Fibroblast of mammary gland (primary cell): ENCODE measurements at places on chromosomes 2 and 18.

GRCh38 chr2:239792405-239793084 lies 232.6 kb downstream of the NDUFA10 start:
- no peak for DNase-seq

DNA sequence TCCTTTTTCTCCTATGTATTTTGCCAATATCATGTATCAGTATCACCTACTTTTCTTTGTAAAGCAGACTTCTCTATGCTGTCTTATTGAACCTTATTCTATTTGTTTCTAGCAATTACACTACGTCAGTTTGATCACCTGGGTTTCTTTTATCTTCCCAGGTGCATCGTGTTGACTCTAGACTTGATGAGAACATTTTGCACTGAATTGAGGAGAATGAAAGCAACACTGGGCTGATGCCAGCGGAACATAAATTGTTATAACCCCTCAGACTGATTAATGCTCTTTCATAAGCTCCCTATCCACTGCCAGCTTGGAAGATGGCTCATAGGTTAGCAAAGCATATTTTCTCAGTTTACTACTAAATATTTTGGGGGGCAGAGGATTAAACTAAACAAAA lies 140.6 kb downstream of the EPHA4 start:
- DNase-seq = no peak

GRCh38 chr2:192190474-192190873 lies 4.3 kb downstream of the TMEFF2 start:
- peak; percentile 66 for DNase-seq

DNA sequence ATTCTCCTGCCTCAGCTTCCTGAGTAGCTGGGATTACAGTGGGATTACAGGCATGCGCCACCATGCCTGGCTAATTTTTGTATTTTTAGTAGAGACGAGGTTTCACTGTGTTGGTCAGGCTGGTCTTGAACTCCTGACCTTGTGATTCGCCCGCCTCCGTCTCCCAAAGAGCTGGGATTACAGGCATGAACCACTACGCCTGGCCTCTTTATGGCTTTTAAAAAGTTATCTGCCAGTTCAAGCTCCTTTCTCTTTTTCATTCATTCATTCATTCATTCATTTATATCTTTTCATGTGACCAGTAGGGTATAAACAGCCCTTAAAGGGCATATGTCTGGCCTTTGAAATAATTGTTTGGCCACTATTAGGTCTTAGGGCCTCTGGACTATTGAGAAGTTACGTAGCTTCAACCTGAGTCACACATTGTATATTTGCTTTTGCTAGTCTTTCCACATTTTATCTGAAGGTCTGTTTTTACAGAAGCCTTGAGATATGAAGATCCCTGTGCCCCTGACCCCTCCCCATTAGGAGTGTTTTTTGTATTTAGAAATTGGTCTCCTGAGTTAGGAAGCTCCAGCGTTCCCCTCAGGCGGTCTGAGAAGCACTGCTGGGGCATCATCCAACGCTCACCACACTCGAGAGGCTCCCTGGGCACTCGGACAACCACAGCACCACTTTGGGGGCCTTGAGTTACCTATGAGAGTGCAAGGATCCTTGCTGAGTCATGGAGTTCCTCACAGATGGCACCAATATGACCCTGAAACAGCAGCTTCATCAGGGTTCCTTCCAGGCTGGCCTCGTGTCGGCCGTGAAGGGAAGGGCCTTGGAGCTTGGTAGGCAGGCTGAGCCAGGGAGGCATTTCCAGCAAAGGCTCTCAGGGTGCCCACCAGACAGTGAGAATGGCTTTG lies 21.8 kb downstream of the FZD5 start:
- no peak for DNase-seq

DNA sequence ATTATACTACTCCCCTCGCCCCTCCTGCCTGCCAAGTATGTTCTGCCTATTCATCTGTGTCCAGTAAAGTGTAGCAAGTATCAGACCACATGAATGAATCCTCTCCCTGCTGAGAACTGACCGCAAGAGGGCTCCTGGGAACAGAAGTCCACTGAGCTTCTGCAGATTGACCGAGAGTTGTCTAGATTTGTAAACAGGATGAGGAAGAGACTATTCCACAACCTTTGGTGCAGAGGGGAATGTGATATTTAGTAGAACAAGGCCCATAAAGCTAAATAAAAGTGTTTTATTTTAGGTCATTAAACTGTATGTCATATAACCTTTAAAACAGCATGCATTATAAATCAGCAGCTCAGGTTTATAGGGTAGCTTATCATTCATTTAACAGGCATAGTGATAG lies 377.0 kb downstream of the DCC start:
- DNase-seq = peak; percentile 16

DNA sequence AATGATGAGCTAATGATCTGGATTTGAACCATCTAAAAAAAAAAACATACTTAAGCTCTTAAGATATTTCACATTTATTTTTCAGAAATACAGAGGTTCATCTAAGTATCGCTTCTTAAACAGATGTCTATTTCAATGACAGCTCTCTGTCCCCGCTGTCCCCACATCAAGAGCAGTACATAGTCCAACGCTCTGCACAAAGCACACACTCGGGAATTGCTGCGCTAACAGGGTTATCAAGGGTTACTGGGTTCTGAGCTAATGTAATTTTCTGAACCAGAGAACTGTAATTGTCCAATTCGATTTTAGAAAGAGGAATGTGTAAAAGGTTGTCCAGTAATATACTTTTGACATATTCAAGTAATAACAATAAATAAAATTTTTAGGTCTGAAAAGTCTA lies 58.8 kb upstream of the ST8SIA5 start:
- DNase-seq = no peak

DNA sequence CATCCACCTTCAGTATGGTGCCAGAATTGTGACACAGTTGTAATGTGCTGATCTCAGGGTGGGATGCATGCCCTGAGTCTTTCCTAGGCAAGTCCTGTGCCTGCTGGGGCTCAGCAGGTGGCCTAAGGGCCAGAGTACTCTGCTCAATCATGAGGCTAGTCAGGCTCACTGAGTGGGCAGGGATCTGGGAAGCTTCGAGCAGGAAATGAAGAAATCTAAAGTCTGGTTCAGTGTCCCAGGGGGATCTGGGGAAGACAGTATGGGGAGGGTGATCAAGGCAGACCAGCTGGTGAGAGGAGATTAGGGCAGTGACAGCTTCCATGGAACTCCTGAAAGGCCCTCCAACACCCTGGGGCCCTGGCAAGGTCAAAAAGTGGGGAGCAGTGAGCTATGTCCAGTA lies 8.9 kb upstream of the ANKRD29 start:
- DNase-seq = peak; percentile 69

DNA sequence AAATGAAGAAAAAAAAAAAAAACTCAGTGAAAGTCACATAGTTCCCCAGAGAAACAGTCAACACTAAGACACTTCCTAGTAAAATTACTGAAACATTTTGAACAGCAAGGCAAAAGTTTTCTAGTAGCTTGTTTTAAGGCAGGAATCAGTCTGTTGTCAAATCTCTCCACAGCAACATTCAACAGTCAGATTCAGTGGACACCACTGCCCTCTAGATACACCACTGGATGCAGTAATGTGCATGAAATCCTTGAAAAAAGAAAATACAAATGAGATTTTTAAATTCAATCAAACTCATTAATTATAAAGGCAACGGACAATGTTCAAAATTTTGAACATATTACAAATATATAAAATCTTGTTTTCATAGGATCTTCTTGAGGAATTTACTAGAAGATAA lies 46.4 kb downstream of the GRB14 start:
- no peak for DNase-seq

GRCh38 chr2:115412501-115412900 lies 970.1 kb downstream of the DPP10 start:
- no peak for DNase-seq

GRCh38 chr2:43131051-43131889 lies 95.1 kb downstream of the ZFP36L2 start:
- peak; percentile 88 for DNase-seq

- DNase-seq = no peak
Observed at GRCh38 chr2:70696142-70696541, 71.9 kb downstream of the ADD2 start.

DNA sequence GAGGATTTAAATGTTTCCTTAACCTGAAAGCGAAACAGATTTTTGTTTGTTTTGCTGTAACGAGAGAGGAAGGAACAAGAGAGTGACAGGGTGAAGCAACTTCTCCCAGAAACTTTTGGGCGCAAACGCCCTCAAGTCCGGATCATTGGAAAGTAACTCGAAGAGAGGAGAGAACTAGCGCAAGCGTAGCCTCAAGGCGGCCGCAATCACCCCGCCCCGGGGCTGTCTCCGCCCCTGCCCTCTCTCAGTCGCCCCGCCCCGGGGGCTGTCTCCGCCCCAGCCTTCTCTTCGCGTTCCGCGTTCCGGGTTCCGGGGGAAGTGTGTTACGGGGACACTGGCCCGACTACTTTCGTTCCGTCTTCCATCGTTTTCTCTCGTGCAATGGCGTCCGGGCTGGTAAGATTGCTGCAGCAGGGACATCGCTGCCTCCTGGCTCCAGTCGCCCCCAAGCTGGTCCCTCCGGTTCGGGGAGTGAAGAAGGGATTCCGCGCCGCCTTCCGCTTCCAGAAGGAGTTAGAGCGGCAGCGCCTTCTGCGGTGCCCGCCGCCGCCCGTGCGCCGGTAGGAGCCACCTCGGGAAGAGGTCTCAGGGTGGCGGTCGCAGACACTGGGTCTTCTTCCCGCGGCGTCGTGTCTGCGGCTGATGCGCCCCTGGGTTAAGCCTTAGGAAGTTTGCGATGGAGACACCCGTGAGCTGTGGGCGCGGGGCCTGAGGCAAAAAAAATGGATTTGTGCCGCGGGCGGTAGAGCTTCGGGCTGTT lies at the start of gene MRPL44:
Gene MRPL44 (plus strand): TSS at position 372 of the 760 bp plus-strand sequence. CDS start 10 bp downstream, at position 382.
- DNase-seq = peak; percentile 93

- DNase-seq = peak; percentile 90
Observed at GRCh38 chr2:226211439-226211838, 588.2 kb downstream of the IRS1 start.

- no peak for DNase-seq
Observed at GRCh38 chr18:76075777-76076176, 419.3 kb downstream of the ZNF516 start.

DNA sequence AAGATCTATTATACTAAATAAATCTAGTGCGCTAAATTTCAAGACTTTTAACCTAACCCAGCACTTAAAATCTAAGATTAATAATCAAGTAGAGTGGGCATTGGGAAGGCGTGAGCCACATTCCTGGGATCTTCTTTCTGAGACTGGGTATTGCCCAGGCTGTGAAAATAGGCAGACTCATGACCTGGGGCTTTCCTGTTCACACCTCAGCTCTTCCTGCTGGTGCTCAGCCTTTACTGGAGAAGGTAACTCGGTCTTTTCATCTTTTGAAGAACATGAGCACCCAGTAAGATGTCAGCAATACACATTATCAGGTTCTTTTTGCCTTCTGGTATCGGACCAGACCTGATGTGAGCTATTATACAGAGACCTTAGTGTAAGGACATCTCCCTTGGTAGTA lies 500.5 kb downstream of the PLCL1 start:
- DNase-seq = no peak

DNA sequence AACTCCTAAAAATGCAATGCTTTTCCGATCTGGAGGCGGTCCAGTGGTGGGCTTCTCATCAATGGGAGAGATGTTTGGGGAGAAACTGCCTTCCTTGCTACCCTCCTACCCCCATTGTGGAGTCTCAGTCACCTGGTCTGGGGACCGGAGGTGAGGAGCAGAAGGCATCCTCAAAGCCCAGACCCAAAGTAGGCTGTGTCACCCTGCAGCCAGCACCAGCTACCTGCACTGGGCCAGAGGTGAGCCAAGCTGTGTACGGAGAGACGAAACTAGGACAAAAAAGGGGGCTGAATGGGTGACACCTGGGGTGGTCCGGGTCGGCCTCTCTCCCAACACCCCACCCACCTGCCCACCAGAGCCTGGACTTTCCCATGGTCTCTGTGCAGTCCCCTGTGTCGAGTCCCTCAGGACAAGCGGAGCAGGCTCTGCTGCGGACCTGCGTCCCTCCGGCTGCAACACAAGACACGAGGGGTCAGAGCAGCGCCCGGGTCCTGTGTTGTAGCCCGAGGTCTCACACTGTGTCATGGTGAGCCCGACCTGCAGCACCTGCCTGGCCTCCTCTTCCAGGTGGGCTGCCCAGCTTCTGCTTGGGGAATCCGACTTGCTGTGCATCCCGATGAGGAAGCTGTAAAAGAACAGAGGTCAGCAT lies 68.0 kb upstream of the RMP24 start:
- DNase-seq = no peak

DNA sequence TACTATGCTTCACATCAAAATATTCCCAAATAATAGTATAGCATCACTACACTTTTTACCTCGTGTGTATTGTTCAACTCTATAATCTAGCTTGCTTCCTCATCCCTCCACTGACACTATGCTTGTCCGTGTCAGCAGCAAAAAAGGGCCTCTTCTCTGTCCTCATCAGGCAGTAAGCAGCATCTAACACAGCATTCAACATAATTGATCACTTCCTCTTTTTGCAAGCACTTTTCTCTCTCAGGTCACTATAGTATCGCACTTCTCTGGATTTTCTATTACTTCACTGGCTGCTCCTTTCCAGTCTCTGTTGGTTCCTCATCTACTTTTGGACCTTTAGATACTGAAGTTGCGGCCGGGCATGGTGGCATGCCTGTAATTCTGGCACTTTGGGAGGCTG lies 64.9 kb upstream of the ZSWIM2 start:
- DNase-seq = no peak

DNA sequence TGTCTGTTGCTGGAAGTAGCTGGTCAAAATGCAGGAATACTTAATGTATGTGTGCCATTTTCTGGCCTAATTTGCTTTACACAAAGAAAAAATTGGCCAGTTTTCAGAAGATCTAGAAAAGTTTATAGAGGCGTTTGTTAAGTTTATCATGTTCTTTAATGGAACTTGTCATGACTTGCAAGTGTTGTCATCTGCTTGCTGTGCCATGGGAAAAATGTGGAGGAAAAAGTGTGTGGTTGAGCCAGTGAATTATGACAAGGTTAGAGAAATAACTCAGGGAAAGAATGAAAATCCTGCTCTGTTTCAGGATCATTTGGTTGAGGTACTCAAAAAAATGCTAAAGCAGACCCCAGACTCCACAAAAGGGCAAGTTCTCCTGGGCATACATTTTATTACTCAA lies 301.6 kb upstream of the CDH2 start:
- DNase-seq = no peak

- no peak for DNase-seq
Observed at GRCh38 chr18:3914833-3915610, 465.1 kb downstream of the TGIF1 start.

- DNase-seq = no peak
Observed at GRCh38 chr2:83251321-83251872, 1207.7 kb downstream of the SUCLG1 start.

GRCh38 chr2:164009756-164010337 lies 274.0 kb upstream of the FIGN start:
- no peak for DNase-seq

DNA sequence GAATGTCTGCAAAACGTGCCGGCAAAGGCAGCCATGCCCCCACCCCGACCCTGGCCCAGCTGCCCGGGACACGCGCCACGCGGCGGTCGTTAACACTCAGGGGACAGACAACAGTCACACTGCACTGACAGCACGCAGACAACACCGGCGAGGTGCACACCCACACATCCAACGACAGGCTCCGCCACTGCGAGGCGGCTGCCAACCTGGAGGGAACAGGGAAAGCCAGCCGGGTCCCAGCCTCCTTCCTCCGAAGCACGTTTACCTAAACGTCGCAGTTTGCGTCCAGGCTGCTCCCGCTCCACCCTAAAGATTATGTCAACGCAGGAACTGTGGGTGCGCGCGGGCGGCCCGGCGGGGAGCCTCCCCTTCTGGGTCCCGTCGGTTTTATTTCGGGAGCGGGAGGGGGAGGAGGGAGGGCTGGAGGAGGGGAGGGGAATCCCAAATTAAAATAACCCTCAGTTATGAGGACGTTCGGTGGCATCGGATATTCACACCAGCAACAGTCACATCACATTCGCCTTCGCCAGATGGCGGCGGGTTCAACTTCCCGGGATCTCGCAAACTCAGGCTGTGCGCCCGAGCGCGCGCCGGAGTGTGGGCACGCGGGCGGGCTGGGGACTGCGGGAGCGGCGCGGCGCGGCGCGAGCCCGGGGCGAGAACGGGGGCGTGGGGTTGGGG lies 644 bp downstream of the PTGR3 start:
- peak; percentile 52 for DNase-seq
